ENCODE measurements at places on chromosomes 5 and 9. TPM values are rescaled to one million over a fixed set of nuclear protein-coding genes. Genes with fewer than 3 reads are reported as not detected.

DMRTA1 gene
- not detected for total RNA-seq

TMEM215 gene
- not detected for total RNA-seq

TXNDC8 gene
- total RNA-seq = not detected

ORM2 gene
- not detected for total RNA-seq

OTP gene
- total RNA-seq = not detected

GALNT10 gene
- 25.9 TPM for total RNA-seq

LEAP2 gene
- total RNA-seq = 1.4 TPM

ABO gene
- not detected for total RNA-seq

FOXD4L5 gene
- total RNA-seq = not detected

RNF14 gene
- total RNA-seq = 167 TPM

RASGEF1C gene
- total RNA-seq = not detected

BTNL8 gene
- total RNA-seq = not detected

SLC34A3 gene
- total RNA-seq = not detected

Data from MG63 (cell line).